ENCODE measurements at places on chromosomes 1 and 21.

DNA sequence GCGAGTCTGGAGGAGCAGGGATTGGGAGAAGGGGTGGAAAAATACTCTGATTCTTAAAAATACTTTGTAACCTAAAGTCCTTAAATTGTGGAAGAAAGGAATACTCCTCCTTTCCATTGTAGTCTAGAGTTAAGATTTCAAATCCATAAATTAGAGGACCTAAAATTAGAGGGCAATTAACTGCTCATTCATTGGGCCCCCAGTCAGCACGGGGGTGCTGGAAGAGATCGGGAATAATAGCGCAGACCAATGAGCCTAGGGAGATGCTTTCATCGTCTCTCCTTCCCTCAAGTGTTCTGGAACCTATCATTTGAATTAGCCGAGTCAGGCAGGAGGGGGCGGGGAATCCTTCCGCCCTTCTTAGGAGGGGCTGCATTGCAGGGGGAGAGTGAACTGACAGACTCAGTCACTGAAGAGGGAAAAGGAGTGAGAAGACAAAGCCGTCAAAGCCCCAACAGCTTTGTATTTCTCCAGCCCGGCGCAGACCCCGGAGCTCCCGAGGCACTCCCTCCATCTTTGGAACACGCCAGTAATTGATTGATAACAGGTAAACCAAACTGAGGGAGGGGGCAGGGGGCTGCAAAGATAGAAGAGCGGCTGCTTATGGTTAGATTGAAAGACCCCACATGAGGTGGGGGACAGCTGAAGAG, at the start of gene MLLT11:
TSS of gene MLLT11 (plus strand) at position 391 of the 650 bp plus-strand sequence. CDS start 6,828 bp downstream, outside the sequence.
- no peak for DNase-seq

GRCh38 chr21:14114251-14114650, 96.5 kb downstream of the LIPI start:
- DNase-seq, result no peak

GRCh38 chr1:91546876-91547275, 46.2 kb downstream of the CDC7 start:
- DNase-seq, result no peak

- no peak for DNase-seq
Measured at GRCh38 chr1:110160538-110161100, 10.3 kb downstream of the SLC6A17 start.

DNA sequence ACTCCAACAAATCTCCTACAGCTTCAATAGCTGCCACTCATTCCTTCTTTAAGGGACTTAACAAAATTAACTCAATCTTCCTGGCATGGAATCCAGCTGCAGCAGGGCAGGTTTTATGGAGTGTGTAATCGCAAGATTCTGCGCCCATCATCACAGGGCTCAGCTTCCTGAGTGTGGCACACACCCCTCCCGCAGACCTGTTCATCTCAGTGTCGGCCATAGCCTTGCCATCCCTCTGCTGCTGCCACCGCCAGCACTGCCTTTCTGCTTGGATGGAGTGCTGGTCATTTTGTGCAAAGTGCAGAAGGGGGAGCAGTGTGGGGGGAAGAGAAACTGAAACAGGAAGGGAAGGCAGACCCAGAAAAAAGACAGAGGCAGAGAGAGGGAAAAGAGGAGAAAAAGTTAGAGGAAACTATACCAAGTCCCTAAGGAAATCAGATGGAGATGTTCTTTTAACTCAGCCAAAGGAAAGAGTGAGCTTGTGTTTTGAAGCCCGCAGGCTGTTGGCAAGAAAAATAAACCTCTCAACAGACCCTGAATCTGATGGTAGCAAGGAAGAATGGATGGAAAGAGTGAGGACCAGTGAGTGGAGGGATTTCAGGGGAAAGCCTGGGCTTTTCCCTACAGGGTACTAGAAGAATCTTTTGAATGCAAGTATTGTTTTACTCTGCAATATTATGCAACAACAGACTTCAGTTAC, 324.2 kb downstream of the SEC16B start:
- no peak for DNase-seq

- no peak for DNase-seq
Measured at GRCh38 chr1:153610811-153611301, 2.1 kb downstream of the S100A16 start.

- no peak for DNase-seq
Measured at GRCh38 chr1:22285549-22286396, 142.9 kb upstream of the WNT4 start.

GRCh38 chr1:43065191-43065590, 106.5 kb upstream of the SLC2A1 start:
- DNase-seq, result no peak

GRCh38 chr1:99236756-99237155, 27.5 kb upstream of the PLPPR4 start:
- no peak for DNase-seq

DNA sequence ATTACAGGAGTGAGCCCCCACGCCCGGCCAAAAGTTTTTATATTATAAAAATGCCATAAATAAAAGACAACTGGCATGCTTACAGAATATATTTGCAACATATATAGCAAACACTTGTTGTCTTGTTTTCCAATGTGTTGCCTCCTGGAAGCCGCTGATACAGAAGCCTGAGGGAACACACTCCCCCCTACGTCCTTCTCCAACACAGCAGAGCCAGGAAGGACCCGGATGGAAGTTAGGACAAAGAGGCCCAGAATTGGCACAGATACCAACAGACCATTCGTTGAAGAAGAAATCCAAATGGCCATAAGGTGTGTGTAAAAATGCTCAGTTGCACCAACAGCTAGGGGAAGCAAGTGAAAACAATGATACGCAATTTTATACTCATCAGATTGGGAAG, 1.3 kb upstream of the PLA2G5 start:
- no peak for DNase-seq

DNA sequence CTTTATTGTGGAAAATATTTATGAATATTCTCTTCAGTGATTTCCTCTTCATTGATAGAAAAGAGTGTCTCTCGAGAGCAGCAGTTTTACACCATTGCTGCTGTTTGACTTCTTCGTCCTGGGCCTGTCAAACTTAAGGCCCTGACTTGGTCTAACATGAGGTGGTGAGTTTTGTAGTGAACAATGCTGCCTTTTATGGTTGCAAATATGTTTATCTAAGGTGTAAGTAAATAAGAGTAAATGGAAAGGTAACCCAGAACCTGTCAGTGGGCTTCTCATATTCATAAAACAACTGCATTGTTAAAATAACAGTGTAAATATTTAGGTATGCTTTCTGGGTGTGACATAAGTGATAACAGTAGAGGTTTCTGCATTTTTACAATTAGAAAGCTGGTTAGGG, 62.8 kb upstream of the SCCPDH start:
- DNase-seq, result no peak

- no peak for DNase-seq
Measured at GRCh38 chr1:87867626-87868025, 538.9 kb downstream of the LMO4 start.

- no peak for DNase-seq
Measured at GRCh38 chr1:7893529-7894180, 40.8 kb upstream of the UTS2 start.

DNA sequence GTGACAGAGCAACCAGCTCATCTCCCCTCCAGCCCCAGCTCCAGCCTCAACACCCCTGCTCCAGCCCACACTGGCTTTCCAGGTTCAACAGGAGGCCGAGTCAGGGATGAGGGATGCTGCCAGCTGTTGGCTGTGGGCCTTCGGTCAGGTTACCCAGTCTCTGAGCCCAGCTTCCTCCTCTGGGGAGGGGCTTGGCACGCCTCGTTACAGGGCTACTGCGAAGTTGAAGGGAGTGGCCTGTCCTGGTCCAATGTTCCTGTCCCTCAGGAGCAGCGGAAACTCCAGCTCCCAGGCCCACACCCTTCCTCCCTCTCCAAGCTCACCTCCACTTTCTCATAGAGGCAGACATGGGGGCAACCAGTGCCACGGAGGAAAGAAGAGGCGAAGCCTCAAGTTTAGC, 15.1 kb upstream of the TAS1R2 start:
- no peak for DNase-seq

DNA sequence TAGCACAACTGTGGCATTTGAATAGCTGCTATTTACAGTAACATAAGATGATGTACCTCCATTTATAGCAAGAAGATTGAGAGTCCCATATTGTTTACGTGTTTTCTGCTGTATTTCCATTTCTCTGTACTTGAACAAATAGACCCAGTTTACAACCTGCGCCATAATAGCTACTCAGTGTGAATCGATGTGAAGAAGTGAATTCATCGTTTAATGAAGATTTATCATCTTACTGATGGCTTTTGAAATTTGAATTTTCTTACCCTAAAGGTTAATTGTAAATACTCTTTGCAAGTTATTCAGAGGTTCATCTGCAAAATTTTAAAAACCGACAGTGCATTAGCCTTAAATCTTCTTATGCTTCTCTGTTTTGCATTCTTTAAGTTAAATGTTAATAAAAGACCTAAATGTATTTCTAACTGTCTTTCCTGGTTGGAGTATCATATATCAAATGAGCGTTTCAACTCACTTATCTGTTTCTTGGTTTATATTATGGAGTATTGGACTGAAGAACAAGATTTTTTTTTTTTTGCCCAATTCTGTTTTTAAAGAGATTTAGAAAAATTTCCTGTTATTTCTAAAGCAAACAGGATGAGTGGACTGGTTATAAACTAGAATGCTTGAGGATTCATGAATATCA, 2.2 kb downstream of the MACO1 start:
- no peak for DNase-seq

DNA sequence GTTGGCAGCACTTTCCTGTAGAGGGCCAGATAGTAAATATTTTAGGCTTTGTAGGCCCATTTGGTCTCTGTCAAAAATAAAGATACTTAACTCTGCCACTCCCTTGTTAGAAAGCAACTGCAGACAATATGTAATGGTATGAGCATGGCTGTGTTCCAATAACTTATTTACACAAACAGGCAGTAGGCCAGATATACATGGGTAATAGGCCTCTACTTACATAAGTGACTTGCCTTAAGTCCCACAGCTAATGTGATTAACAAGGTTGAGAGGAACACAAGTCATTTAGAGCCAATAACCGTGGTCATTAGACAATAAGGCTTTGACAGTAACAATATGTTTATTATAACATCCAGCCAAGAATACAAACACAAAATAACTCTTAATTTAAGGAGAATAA, 17.4 kb downstream of the CCT8 start:
- DNase-seq, result no peak

GRCh38 chr1:3193811-3194210, 124.8 kb downstream of the PRDM16 start:
- no peak for DNase-seq

- DNase-seq, result no peak
Measured at GRCh38 chr1:187033693-187034390, 205.1 kb downstream of the PLA2G4A start.

DNA sequence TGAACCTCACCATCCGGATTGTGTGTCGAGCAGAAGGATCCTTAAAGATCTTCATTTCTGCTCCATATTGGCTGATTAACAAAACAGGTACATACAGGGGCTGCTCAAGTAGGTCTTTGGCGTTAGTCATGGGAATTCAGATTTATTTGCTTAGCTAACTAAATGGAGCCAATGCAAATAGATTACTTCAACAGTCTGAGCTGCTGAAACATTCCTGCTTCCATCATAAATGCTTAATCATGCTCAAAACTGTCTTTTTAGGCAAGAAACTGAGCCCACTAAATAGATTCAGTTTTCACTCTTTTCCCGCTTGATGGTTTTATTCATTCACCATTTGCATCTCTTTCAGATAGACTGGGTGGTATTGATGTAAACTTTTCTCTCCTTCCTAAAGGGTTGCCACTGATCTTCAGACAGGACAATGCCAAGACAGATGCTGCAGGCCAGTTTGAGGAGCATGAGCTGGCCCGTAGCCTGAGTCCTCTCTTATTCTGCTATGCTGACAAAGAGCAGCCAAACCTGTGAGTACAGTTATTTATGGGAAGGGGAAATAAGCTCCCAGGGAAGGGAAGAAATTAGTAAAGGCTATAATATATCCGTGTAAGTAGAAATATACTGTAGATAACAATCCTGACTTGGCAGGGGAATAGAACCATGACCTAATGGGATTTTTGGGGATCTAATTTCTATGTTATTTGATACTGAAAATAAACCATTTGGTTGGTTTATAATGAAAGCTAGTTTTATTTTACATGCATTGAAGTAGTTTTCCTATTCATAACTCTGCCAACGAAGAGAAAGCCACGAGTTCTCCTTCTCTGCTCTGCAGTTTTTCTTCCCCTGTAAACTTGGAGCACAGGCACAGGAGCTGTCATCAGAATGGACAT, 126.4 kb downstream of the VPS13D start:
- DNase-seq, result no peak

DNA sequence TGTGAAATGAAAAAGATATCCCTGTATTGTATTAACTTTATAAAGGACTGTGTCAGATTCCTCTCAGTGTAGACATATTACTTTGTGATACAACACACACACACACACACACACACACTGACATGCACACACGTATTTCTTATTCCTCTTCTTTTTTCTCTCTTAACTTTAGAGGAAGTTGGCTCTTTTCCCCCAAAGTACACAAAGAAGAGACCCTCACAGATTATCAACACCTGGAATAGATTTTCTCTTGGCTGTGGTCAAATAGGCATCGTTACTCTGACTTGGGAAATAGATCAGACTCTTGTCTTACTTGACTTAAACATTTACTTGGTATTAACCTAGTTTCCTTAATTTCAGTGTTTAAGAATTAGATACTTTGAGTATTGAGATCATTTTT, 792.8 kb downstream of the ADGRL2 start:
- no peak for DNase-seq

DNA sequence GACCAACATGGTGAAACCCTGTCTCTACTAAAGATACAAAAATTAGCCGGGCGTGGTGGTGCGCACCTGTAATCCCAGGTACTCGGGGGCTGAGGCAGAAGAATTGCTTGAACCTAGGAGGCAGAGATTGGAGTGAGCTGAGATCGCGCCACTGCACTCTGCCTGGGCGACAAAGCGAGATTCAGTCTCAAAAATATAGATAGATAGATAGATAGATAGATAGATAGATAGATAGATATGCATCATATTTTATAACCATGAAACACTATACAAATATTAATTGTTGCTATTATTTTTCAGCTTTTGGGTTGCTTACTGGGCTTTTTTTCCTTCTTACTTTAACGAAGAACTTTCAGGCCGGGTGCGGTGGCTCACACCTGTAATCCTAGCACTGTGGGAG, 4.8 kb upstream of the FAF1 start:
- no peak for DNase-seq

DNA sequence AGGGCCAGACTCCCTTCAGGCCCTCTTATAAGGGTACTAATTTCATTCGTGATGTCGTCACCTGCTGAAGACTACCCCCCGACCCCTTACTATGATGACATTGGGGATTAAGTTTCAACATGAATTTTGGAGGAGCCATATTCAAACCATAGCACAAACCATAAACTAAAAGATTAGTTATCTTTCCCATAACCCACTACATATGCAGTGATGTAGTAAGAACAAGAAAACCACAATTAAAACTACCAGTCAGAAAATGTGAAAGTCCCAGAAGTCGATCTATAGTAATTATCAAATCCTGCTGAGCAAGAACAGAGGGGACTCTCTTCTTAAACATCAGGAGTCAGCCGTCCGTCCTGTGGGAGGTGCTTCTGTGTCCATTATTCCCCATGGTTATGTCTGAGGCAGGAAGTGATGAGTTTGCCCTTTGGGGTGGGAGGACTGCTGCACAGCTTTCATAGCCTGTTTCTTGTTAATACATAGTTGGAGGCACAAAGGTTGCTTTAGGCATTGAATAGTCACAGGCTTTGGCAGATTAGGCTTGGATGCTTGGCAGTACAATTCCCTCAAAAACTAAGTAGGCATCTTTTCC, 35.9 kb upstream of the PTGFRN start:
- DNase-seq, result no peak

GRCh38 chr1:209858561-209859103, 30.9 kb downstream of the UTP25 start:
- no peak for DNase-seq

- DNase-seq, result no peak
Measured at GRCh38 chr1:64608005-64608650, 136.7 kb upstream of the RAVER2 start.
